ENCODE measurements at places on chromosomes 2 and 18.

- no peak for DNase-seq
Observed at GRCh38 chr18:64271246-64271645, 122.4 kb upstream of the LINC00305 start.

DNA sequence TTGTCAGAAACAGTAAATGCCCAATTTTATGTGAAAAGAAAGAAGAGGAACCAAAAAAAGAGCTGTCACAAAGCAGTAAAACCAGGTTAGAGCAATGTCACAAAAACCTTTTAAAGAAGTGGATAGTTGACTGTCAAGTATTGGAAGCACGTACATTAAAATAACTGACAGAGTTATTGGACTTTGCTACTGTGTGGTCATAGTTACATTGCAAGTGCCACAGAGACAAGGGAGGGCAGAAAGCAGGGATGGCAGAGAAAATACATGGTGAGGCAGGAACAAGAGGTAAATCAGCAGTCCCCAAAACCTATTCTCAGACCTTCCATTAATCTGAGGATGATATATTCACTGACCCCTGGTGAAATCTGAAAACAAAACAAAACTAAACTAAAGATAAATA, 116.3 kb downstream of the LRP1B start:
- DNase-seq, result no peak

- no peak for DNase-seq
Observed at GRCh38 chr2:217835931-217836891, 166.6 kb downstream of the TNS1 start.

DNA sequence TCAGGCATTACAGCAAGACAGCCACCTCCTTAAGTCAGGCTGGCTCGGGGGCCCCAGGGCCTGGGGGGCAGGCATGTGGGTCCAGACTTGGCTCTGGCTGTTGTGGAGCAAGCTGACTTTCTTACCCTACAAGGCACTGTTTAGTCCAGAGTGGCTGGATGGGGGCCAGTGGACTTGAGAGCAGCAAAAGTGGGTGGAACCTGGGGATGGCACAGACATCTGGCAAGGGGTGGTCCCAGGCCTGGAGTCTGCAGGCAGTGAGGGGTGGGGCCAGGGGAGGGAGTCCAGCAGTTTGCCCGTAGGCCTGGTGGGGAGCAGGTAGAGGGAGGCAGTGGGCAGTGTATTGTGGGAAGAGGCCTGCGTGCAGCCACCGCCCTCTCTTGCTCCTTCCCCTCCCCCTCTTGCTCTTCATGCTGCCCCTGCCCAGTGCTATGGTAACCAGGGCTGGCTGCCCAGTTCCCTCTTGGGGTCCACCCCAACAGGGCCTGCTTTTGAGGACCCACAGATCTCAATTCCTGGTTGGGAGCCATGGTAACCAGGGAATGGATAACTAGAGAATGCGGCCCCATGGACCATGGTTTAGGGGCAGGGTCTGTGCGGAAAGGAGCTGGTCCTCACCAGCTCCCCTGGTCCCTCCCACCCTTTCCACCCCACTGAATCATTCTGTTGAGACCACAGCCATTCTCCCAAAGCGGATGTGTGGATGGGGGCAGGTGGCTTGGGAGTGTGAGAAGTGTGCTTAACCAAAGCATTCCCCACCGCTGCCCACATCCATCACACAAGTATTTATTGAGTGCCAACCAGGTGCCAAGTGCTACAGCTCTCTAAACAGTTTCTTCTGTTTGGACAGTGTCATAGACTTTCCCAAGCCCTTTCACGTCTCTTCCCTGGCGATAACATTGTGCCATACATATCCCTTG, 19.3 kb downstream of the SPEG start:
- DNase-seq, result no peak

DNA sequence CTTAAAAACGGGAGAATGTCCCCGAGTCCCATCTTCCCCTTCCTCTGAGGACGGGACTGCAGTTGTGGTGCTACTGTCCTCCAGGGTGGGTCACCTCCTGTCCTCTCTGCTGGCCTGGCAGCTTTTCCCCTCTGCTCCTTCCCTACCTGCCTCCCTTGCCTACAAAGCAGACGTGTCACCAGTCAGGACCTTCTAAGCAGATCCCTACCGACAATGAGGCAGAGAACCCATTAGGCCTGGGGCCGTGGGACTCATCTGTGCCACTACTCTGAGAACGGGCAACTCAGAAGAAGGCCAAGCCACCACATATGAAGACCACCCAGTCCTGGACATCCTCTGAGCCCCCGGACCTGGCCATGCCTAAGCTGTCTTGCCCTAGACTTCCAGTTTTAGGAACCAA, 103.0 kb upstream of the TEX51 start:
- peak; percentile 26 for DNase-seq

DNA sequence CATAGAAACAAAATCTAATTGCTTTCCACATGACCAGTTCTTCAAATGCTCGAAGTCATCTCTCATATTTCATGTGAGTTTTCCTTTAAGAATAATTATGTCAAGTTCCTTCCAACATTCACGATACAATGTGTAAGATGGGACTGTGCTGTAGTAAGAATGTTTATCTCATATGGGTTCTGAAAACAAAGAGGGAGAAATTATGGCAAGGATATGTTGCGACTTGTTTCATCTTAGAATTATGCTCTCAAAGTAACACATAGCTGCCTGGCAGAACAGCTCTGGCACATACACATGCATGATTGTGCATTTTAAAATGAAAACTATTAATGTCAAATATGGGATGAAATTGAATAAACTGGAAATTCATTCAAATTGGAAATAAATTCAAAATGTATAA, 314.8 kb upstream of the ACVR2A start:
- DNase-seq, result no peak

GRCh38 chr2:184610891-184611290, 12.6 kb downstream of the ZNF804A start:
- DNase-seq, result no peak

GRCh38 chr2:9113916-9114315, 92.7 kb upstream of the ASAP2 start:
- no peak for DNase-seq

DNA sequence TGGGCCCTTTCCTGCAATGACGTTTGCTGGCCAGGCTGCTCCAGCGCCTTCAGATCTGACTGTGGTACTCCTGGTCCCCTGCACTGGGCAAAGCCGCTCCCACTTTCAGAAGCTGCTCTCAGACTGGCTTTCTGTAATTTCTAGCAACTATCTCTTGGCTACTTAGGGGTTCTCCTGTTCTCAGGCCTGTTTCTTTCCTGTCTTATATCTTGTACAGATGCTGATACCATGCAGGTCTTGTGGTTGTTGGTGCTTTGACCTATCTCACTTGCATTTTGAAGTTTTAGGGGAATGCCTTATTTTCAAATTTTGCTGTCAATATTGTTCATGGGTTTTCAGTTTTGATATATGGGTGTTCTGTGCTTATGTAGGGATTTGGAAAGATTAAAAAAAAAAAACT, 145.8 kb downstream of the CLIP4 start:
- DNase-seq, result no peak
